ENCODE measurements at places on chromosomes 12 and 14. TPM values are rescaled to one million over a fixed set of nuclear protein-coding genes. Genes with fewer than 3 reads are reported as not detected.

IL26 gene
- total RNA-seq: 2.5 TPM

DNA sequence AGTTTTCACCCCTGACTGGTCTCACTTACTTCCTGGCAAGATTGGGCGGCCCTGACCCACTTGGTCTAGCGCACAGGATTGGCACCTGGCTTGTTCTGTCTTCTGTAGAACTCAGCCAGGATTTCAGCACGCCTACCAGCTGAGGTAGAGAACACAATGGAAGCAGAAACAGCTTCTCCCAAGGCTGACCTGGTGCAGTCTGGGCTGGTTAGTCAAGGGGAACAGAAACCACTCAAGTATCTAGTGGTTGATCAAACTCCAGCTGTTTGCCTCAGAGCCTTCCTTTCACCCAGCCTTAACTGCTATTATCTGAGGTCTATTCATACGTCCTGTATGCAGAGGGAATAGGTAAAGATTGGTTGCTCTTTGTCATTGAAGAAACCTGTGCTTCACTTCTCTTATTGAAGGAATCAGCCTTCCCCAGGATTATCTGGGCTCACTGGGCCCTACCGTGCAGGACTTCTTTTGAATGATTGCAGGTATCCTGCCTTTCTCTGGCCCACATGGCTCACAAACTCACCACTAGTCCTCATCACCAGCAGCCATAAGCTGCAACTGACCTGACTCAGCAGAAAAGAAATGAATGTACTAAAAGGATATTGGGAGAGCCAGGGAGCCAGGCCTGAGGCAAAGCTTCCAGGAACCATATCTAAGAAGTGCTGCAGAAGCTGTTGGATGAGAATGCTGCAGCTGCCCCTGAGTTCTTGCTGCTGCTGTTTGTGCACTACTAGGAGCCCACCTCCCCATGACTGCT, 2.5 kb upstream of the PLEKHD1 start:
- DNase-seq: no peak

GRCh38 chr14:37903343-37904191, 304.1 kb upstream of the SSTR1 start:
- DNase-seq: no peak

KCNC2 gene
- total RNA-seq: not detected

Measured in chondrocyte (in vitro differentiated cells).